HTR-8/SVneo (cell line): ENCODE measurements at places on chromosomes 3 and 15.

DNA sequence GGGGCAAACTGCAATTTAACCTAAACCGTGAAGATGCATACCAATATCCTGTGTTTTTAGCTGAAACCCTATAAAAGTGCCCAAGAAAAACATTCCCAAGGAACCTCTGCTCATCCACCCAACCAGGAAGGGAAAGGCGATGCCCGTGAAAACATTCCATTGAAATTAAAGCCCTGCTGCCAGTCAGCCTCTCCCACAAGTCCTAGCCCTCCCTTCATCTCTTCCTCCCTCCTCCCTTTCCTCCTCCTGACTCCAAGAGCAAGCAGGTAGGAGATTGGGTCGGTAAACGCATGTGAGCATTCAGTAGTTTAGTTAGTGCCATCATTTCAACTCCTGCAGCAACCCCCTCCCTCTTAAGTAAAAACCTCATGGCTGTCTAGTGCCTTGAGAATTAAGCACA lies 27.7 kb downstream of the HES1 start:
- no peak for DNase-seq

DNA sequence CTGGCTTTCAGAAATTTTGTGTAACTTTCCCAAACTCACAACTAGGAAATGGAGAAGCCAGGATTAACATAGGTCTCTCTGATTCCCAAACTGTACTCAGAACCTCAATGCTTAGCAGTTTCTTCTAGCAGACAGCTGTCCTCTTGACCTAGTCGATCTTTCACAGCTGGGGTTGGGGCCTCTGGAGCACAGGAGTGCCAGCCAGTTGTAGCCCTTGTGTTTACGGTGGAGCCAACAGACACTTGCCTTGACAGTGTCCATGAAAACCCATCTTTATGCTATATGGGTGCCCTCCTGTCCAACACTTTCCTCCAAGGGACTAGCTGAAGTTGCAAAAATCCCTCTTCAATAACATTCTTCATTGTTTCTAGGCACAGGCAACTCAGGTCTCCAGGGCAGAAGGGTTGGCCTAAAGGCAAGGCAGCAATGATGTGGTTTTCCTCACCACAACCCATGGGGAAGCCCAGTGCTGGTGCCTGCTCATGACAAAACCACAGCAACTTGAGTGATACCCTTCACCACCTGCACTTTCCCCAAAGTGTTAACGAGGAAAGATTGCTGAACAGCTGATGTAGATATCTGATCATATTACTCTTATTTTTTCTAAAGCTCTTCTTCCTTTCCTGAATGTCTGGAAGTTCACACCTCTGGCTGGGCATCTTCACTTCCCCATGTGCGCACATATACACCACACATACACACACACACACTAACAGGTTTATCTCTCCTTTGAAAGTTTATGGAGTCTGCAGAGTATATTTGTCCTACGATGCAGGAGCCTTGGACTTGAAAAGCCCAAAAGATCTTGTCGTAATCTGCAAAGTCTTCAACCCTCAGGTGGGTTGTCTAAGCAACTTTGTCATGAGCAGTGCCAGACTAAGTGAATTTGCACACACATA lies 11.0 kb upstream of the KNG1 start:
- no peak for DNase-seq

DNA sequence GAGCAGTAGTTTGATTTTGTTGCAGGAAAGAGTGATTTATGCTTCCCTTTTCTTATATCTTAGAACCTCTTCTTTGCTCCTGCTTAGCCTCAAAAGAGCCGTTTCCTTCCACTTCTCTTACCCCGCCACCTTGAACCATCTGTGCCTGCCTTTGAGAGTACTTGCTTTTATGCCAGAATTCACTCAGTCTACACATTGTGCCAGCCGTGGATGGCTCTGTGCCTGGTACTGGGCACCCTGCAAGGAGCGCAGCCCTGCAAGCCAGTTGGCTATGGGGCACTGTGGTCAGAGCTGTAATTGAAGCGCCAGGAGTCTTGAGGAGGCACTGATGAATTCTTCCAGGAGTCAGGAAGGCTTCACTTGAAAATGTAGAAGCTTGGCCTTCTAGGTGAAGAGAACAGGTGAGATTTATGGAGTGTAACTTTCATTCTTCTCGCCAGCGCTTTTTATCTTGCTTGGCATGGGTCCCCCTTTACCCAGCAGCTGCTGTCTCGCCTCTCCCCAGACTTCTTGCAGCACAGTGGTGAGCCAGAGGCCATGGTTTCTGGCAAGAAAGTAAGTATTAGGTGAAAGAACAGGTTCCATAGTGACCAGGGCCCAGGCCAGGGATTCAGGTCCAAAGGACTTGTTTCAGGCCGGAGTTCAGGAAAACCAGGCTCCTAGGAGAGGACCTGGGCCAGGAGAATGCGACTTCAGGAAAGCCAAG lies 4.9 kb downstream of the TMED3 start:
- no peak for DNase-seq

- DNase-seq: no peak
Measured at GRCh38 chr3:70726096-70726938, 413.9 kb upstream of the MDFIC2 start.

DNA sequence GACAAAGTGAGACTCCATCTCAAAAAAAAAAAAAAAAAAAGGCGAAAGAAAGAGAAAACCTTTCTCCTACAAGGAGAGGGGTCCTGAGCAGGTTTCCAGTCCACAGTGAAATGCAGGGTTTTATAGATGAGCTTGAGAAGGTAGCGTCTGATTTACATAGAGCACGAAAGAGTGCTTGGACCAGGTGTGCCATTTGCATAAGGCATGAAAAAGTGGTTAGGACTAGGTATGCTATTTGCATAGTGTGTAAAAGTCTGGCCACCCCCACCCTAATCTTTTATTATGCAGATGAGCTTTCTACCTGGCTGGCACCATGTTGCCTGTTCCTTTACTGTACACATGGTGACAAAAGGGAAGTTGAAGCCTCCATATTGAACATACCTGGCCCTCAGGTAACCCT lies 13.6 kb upstream of the RNU6-1 start:
- DNase-seq: no peak

- DNase-seq: no peak
Measured at GRCh38 chr3:190044142-190044541, 76.6 kb downstream of the P3H2 start.

GRCh38 chr3:25751725-25752124 lies 31.5 kb downstream of the NGLY1 start:
- no peak for DNase-seq

GRCh38 chr3:131350506-131350905 lies 31.1 kb upstream of the NUDT16 start:
- no peak for DNase-seq

DNA sequence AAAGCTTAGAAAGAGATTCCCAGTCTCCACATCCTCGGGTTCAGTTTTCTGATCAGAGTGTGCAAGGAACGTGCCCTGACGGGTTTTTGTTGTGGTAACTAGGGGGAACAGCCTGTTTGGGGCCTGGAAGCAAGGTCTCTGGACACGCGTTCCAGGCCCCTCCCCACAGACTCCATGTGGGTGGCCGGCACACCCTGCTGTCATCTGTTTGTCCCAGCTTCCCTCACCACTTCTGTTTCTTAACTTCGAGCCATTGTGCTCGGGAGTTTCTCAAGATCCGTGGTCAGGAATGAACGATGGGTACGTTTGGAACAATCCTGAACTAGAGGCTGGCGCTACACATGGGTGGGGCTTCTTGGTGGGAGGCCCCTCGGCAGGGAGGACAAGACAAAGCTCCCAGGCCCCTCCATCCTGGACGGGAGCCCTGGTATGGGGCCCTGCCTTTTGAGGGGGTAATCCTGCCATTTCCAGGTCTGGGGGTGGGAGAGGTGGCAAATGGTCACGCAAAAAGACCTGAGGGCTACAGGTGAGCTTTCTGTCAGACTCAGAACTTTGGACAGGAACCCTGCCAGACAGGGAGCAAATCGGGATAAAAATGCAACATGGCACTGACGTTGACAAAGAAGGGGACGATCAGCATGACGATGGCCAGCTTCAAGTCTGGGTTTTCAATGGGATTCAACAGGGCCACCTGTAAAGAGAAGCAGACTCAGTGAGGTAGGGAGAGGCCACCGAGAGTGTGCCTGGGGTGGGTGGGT lies 8.5 kb upstream of the MUSTN1 start:
- DNase-seq: no peak

DNA sequence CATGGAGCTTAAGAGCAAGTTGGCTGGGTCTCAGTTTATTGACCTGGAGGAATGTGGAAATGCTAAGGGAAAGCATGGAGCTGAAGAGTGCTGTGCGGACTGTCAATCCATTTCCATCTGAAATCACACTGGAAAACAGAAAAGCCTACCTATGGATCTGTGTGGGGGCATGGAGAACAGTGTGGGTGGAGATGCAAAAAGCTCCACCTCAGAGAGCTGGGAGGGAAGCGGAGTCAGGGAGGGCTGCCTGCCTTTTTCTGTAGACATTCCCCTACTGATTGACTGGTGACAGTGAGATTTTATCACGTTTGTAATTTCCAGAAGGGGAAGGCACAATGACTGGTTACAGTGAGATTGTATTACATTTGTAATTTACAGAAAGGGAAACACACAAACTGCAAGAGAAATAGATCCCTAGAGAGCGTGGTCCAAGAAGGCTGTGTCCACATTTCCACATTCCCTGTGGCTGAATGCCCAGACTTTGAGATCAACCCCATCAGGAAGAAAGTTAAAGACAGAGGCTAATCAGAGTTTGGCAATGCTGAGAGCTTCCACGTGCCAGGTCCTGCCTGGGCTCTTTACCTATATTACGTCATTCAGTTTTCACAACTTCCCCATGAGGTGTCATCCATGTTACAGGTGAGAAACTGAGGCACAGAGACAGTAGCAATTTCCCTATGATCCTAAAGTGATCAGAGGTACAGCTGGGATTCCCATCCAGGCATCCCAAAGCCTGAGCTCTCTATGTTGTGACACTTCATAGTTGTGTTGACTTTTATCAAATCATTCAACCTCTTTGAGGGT lies 67.7 kb upstream of the NSMCE3 start:
- DNase-seq: no peak

DNA sequence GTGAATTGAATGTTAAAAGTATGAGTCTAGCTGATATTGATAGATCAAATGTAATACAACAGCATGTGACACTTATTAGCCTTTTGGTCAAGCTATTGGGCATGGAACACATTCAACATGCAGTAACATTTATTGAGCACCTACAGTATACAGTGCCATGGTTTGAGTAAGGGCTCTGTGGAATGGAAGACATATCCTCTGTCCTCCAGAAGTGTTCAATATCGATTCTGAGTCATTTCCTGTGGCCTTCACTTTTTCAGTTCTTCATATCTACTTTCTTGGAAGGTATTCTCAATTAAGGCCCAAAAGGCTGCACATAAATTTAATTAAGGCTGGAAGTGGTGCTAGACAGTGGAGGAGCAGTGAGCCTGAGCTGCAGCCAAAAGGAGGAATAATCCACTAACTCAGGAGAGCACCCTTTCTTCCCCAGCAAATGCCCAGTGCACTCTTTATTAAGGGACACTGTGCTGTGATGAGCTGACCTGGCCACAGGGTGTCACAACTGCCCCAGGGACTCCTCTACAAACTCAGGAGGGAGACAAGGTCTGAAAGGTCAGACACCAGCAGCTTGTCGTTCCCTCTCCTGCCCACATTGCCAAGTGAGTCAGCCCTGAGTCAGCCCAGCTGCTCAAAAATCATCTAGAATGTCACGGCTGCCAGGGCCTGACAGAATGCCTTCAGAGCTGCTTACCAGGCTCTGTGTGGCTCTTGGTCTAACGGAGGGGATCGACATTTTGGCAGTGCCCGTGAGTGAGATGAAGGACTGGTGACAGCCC lies 544.8 kb downstream of the AGBL1 start:
- peak; percentile 78 for DNase-seq

DNA sequence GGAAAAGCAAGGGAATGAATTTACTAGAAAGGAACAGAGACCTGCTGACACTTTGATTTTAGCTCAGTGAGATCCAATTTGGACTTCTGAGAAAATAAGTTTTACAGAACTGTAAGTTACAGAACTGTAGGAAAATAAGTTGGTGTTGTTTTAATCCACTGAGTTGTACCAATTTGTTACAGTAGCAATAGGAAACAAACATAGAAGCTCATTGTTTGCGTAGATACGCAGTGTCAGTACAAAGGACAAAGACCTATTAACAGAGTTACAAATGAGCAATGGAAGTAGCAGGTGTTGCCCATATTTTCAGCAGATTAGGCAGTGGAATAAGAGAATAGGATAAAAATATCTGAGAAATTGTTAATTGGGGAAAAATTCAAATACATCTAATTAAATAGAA lies 385.8 kb upstream of the CNTN6 start:
- no peak for DNase-seq

DNA sequence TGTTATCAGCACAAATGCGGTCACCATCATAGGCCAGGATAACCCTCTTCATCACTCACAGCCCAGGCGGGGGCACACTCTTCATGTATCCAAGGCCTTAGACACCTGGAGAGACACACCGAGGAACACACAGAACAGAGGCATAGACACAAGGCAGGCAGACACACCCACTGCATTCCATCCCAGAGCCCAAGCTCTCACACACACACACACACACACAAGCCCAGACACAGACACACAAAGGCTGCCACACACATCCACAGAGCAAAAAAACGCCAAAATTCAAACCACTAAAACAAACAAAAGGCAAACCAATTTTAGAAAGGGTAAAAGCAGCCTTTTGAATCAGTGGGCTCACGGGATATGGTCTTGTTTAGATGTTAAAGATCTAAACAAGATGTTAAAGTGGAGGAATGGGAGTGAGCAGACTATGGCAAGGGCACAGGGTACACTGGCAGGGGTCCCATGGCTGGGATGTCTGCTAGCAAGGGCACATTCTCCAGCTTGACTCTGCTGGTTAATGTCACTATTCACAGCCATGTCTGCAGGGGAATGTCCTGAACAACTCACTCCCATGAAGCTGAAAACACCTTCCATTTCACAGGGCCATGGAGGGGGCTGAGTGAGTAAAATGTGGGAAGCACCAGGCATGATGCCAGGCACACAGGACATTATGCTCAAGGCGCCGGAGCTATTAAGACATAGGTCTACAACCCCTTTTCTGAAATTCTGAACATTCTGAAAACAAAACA lies 14.9 kb upstream of the CRABP1 start:
- no peak for DNase-seq

DNA sequence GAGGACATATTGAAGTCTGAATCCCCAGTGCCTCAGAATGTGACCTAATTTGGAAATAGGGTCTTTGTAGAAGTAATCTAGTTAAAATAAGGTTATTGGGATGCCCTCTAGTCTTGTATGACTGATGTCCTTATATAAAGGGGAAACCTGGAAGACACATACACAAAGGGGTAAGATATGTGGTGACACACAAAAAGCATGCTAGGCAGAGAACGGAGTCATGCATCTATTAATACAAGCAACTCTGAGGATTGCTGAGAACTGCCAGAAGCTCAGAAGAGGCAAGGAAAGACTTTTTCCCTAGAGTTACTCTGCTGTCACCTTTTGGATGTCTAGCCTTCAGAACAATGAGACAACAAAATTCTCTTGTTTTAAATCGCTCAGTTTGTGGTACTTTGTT lies 58.1 kb upstream of the TMEM108 start:
- no peak for DNase-seq

DNA sequence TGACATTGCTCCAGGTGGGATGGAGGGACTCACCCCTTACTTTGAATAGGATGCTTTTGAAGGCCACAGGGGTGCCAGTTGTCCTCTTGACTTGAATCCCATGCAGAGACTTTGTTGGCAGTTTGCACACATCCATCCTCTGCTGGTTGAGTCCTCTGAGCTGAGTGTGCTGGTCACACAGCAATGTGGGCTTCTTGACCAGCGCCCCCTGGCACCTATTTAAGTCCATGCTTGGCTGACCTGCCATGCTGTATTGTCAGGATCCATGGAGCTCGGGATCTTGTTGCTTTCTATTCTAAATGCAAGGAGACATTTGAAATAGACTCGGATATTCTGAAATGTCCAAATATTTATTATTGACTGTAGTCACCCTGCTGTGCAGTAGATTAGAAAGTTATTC lies 19.8 kb downstream of the RAB7A start:
- DNase-seq: no peak

- DNase-seq: no peak
Measured at GRCh38 chr3:49618412-49618811, 55.7 kb upstream of the APEH start.
